Esophagus squamous epithelium (tissue), 5 donors: ENCODE measurements at places on chromosomes 6 and 20.

DNA sequence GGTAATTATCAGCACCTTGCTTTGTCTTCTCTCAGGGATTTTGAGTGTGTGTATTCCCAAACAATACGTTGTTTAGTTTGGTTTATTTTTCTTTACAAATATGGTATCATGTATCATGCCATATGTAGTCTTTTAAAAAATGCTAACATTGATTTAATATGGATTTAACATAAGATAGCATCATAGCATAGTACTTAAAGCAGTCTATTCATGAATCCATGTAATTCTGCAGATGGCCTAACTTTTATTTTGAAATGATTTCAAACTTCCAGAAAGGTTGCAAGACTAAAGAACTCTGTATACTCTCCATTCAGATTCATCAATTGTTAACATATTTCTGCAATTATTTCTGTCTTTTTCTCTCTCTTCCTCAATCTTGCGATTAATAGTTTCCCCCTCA, 7.9 kb downstream of the ZDHHC14 start:
- no peak for DNase-seq

GRCh38 chr20:37538003-37538402, 10.3 kb upstream of the BLCAP start:
- no peak for DNase-seq

GRCh38 chr6:90304308-90304707, 7.7 kb upstream of the BACH2 start:
- DNase-seq: no peak

GRCh38 chr20:49230561-49231133, 11.4 kb downstream of the DDX27 start:
- no peak for DNase-seq

- no peak for DNase-seq
Observed at GRCh38 chr6:35678021-35678654, 10.6 kb downstream of the FKBP5 start.

DNA sequence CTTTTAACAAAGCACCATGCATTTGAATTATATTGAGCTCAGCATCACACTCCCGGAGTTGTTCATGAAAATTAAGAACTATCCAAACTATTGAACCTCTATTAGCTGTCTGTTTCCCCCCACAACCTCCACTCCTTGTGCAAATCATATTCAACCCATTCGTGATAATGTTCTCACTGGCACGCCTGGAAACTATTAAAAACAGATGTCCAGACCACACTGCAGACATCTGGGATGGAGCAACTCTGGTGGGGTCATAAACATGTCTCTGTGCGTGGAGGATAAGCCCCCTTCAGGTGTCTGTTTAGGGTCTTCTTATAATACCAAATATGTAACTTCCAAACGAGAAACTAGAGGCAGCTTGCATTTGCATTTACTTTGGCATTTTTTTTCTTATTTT, 193.7 kb downstream of the TFAP2A start:
- DNase-seq: no peak

- no peak for DNase-seq
Observed at GRCh38 chr6:2387445-2387844, 142.0 kb upstream of the GMDS start.

DNA sequence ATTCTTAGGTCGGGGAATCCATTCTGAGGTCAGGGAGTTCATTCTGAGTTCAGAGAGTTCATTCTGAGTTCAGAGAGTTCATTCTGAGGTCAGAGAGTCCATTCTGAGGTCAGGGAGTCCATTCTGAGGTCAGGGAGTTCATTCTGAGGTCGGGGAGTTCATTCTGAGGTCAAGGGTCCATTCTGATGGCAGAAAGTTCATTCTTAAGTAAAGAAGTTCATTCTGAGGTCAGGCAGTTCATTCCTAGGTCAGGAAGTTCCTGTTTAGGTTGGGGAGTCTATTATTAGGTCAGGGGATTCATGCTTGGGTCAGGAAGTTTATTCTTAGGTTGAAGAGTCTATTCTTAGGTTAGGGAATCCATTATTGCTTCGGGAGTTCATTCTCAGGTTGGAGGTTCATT, 16.5 kb upstream of the NXT1 start:
- no peak for DNase-seq

DNA sequence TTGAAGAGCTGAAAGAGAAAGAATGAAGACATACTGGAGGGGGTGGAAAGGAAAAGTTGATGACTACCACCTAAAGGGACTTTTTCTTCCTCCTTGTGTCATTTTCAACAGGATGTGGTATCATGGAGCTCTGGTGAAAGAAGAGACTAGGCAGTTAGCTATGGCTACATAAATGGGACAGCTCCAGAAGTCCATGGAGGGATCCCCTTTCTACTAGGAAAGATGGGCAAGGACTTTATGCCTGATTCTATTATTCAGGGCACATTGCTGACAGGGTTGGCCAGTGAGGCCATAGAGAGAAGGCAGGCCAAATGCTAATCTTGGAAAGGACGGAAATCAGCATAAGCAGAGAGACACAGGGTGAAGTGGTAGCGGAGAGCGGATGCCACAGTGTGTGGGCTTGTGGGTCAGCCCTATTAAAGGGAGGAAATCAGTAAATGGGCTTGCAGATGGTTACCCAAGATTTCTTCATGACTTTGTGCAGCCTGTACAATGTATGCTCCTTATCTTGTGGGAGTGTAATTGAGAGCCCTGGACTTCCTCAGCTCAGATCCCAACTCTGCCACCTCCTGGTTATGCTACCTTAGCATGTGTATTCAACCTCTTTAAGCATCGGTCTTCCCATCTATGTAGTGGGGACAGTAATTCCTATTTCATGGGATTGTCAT, 77.4 kb upstream of the TMEM170B start:
- no peak for DNase-seq

GRCh38 chr20:23445596-23446217, 6.2 kb downstream of the CSTL1 start:
- DNase-seq: no peak

GRCh38 chr6:47718571-47718970, 20.2 kb downstream of the ADGRF4 start:
- DNase-seq: no peak

GRCh38 chr20:46114449-46114848, 3.7 kb upstream of the CD40 start:
- no peak for DNase-seq

- no peak for DNase-seq
Observed at GRCh38 chr6:163412341-163412740, 2.2 kb upstream of the QKI start.

DNA sequence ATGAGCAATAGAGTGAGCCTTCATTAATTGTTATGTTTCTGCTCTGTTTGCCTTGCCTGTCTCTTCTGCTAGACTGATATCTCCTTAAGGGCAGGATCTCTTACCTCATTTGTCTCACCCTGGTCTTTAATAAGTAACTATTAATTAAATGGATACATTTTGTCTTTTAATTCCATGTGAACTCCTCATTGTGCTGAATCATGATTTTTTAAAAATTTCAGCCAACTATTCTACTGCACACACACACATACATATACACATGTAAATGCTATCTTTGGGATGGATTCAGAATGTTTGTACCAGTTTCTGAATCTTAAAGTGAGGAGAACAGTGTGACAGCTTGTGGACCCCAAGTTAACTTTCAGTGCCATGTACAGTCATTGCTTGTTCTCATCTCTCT, 731.1 kb upstream of the MAP3K7 start:
- no peak for DNase-seq

DNA sequence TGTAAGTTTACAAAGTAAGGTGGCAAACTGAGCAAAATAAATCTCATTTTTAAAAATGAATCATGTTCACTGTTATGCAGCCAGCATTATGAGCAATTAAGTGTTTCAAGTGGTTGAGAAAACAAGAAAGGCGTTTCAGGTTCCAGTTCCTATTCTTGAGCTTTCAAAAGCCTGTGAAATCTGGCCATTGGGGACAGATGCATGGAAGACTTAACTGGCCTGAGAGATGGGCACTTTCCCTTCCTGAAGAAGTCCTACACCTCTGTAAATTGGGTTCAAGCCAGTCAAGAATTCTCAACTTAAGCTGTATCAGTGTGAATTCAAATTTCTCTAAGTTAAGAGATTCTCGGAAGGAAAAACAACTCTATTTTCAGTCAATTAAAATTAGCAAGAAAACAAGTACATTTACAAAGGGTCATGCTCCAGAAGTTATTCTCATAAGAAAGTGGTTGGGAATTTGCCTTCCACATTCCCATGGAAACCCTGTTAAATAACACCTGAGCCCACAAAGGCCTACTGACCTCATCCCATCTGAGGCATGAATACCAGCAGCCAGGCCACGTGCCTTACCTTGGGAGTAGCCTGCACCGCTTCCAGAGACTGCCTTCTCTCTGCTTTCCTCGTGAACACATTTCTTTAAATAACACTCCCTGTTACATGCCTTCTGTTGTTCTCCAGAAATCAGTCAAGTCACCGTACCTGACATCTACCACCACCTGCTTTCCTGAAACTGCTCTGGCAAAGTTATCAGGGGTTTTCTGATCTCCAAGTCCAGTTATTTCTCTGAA, 19.4 kb downstream of the MAP3K5 start:
- DNase-seq: no peak

DNA sequence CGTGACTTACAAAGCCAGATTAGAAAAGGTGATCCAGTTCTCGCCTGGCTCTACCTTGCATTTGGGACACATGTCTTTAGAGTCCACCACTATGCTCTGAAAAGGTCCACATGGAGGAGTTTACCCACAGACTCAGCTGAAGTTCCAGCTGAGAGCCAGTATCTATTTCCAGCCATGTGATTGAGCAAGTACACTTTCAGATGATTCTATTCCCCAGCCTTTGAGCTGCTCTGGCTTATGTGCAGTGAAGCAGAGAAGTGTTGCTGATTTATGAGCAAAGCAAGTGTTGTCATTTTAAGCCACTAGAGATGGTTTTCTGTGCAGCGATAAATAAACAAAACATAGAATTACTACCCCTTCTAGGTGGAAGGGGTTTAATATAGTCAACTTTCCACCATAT, 520.8 kb upstream of the RNF217 start:
- no peak for DNase-seq

DNA sequence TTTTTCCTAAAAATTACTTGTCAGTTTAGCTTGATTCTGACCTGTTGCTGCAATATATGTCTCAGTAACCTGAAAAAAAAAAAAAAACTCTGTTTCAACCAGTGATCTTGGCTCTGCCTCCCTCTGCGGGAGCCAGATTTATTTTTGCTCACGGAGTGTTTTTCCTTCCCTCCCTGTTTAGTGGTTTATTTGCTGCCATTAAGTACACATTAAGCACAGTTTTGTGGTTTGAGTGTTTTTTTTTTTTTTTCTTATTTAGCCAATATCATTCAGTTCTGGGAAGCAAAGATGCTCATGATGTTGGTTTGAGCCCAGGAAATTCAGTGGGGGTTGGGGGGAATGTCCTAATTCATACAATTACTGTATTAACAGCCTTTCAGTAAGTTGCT, 110.1 kb upstream of the GPR6 start:
- no peak for DNase-seq

GRCh38 chr6:126716032-126716431, 376.1 kb downstream of the CENPW start:
- no peak for DNase-seq

GRCh38 chr6:113524826-113525225, 332.3 kb upstream of the MARCKS start:
- no peak for DNase-seq

DNA sequence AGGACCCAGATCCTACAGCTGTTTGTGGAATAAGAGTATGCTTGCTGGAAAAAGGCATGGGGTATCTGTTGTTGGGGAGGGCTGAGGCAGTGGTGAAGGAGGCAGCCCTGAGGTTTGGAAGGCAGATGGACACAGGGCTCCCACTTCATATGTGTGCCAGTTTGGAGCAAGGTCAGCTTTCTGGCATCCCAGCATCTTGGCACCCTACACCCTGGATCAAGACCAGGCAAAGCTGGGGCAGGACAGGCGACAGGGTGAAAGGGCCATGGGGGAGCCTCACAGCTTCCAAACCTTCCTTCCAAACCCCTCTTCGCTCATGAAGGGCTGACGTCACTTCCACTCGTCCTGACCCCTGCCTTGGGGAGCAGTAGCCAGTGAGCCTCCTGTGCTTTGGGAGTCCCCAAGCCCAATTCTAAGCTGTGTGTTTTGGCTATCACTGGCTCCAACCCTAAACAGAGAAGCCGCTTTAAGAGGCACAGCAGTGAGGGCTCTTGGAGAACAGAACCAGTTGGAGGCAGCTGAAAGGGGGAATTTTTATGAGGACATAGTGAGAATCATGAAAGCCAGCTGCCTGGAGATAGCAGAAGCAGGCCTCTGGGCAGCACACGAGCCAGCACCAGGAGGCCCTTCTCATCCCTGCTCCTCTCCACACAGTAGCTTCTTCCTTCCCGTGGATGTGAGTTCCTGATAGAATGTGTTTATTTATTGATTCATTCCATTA, 448.6 kb upstream of the CDH4 start:
- no peak for DNase-seq

GRCh38 chr6:155157101-155157500, 106.7 kb upstream of the CLDN20 start:
- DNase-seq: no peak

GRCh38 chr6:109360791-109361190, 21.5 kb downstream of the CD164 start:
- no peak for DNase-seq

GRCh38 chr6:159646733-159647132, 46.3 kb downstream of the SOD2 start:
- DNase-seq: no peak

- DNase-seq: no peak
Observed at GRCh38 chr20:25316506-25317190, 68.8 kb downstream of the PYGB start.

DNA sequence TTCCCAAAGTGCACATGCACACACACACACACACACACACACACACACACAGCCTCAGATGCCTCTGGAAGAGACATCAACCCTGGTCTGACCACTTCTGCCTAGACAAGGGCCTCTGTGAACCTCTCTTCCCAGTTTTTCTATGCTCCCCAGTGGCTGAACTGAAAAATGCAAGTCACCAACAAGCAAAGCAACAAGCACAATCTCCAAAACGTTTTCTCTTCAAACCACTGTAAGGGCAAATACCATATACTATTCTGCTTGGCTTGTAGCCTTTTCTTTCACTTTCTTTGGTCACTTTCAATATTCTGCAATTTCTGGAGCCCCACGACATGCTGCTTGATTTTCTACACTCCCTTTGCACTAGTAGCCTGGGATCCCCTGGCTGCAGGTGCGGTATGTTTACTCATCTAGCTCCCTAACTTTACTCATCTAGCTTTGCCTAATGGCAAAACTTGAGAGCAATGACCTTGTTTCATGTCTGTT, 121.4 kb upstream of the DST start:
- no peak for DNase-seq

DNA sequence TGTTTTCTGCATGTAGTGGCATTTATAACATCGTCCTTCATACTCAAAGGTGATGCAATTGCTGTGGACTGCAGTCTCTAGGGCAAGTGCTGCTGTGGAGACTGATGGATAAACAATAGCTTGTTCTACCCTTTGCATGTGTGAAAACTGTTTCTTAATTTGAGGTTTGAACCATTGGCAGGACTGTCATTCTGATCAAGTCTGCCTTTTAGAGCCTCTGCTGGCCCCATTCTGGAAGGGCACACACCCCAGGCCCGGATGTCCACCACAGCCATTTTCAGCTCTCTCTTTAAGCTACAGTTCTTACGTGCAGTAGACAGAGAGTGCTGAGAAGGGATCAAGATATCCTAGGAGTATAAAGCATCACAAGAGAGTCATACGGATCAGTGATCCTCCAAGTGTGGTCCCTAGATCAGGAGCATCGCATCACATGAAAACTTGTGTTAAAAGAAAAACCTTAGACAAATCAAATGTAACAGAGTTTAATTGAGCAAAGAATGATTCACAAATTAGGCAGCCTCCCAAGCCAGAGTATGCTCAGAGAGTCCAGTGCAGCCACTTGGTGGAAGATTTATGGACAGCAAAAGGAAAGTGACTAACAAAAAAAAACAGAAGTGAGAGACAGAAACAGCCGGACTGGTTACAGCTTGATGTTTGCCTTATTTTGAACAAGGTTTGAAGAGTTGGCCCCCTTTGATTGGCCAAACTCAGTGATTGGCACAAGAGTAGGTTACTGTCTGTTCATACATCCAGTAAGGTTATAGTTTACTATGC, 52.0 kb downstream of the FRK start:
- DNase-seq: no peak
